ENCODE measurements at places on chromosomes 6 and 20. TPM values are rescaled to one million over a fixed set of nuclear protein-coding genes. Genes with fewer than 3 reads are reported as not detected.

DNA sequence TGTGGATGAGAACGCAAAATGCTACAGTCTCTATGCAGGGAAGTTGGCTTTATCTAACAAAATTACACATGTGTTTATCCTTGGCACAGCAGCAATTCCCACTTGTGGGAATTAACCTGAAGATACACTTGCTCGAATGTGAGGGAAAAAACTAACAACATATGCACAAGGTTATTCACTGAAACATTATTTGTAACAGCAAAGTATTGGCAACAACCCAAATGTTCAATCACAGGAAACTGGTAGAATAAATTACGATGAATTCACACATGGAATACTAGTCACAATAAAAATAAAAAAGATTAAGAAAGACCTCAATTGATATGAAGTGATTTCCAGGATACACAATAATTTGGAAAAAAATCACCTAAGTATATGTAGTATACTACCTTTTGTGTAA, 68.1 kb upstream of the OGFRL1 start:
- no peak for DNase-seq

Gene ZNF311
- 0.93 TPM for polyA plus RNA-seq

- DNase-seq = no peak
Observed at GRCh38 chr6:90525421-90525820, 61.5 kb downstream of the MAP3K7 start.

Gene ZBTB46
- 0.33 TPM for polyA plus RNA-seq

Gene SEMG1
- not detected for polyA plus RNA-seq

GRCh38 chr6:53887316-53887715, 92.5 kb downstream of the LRRC1 start:
- no peak for DNase-seq

GRCh38 chr6:137491478-137491877, 2.7 kb downstream of the OLIG3 start:
- no peak for DNase-seq

Gene FAM83B
- not detected for polyA plus RNA-seq

- peak; percentile 35 for DNase-seq
Observed at GRCh38 chr20:63521602-63522001, 1.0 kb downstream of the PPDPF start.

GRCh38 chr20:11917663-11918062, at the start of gene BTBD3:
TSS of gene BTBD3 (plus strand) at chr20:11917893. CDS start at chr20:11918276, 383 bp downstream.
- DNase-seq = peak; percentile 64

Gene OR2B6
- polyA plus RNA-seq = not detected

DNA sequence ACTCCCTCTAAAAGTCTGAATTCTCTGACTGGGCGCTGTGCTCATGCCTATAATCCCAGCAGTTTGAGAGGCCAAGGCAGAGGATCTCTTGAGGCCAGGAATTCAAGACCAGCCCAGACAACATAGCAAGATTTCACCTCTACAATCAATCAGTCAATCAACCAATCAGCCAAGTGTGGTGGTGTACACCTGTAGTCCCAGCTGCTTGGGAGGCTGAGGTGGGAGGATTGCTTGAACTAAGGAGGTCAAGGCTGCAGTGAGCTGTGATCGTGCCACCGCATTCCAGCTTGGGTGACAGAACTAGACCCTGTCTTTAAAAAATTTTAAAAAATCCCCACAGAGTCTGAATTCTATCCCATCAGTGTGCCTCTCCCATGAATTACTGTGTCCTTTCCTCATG, 37.9 kb downstream of the KIF3B start:
- no peak for DNase-seq

Gene EFCAB8
- polyA plus RNA-seq = not detected

GRCh38 chr20:35339007-35339406, 46.8 kb upstream of the FAM83C start:
- peak; percentile 91 for DNase-seq

DNA sequence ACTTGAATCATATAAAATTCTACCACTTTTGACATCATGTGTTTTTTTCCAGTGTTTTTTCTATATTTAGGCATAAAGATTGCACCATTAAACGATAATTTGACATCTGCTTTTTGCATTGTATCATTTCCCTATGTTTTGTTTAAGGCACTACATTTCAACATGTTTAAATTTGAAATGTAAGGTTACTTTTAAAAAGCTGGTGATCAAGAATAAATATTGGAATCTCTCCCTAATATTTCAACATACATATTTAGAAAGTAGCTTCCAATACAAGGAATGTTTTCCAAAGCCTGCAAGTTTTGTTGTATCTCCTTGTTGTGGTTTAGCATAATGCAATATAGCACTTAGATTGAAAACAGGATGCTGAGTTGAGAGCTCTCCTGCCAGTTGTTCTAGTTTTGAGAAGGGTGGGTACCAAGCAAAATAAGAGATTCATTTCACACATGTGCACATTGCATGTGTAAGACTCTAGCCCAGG, 76.5 kb downstream of the SYNJ2 start:
- peak; percentile 58 for DNase-seq

All from GM23248 (cell line).